NCI-H1105 treated with DMSO at 0.1 percent for 48 hours (cell line): ENCODE measurements at places on chromosomes 1 and 21.

- DNase-seq, result no peak
Measured at GRCh38 chr1:66283622-66284041, 250.3 kb upstream of the SGIP1 start.

GRCh38 chr1:209076688-209077087, 506.8 kb upstream of the CAMK1G start:
- no peak for DNase-seq

GRCh38 chr1:233240371-233240770, 55.2 kb downstream of the PCNX2 start:
- no peak for DNase-seq

DNA sequence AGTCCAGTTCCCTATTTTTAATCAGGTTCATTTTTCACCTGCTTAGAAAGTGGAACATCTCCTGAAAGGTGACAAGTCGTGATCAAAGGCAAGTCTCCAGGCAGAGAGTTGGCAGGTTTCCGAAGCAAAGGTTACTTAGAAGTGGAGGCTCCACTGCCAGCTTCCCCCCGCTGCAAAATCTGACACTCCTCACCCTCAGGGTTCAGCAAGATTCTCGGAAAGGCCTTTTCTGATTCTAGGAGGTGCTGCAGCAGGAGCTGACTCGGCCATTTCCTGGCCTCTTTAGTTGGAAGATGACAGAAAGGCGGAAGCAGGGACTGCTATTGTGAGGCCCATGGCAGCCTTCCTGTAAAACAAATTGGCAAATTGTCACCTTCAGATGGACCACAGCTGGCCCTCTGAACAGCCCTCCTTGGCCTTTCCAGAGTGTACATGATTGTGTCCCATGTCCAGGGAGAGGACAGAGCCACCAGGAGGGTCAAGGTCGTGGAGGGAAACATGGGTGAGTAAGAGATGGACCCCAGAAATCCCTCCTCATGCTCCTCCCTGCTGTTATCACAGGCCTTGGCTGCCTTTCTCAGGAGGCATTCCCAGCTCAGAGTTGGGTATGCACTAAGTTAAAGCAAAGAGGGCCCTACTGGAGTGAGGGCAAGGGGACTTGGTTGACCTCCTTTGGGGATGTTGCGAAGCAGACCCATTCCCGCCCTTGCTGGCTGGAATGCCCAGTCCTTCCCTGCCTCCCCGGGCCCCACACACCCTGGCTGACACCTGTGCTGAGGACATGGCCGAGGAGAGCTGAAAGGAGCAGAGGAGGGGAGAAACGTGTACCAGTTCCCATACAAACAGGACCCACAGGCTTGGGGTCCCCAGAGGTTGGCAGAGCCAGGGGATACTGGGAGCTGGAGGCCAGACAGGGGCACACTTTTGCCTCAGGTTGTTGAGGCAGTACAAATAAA, 115.5 kb upstream of the IRF2BP2 start:
- DNase-seq, result peak; percentile 58

DNA sequence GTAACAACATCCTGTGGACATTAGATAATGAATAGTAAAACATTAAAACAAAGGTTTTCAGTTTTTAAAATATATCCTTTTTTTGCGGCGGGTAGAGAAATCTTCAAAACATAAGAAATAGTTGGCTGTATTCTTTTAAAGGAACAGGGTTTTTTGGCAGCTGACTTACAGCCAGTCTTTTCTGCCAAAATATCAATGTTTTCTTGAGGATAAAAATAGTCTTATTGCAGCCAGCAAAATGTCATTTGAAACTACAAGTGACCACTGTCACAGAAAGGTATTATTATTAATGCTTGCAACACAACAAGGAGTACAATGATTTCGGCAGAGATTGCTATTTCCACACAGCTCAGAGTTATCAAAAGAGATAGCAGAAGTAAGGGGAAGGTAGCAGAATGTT, 21.4 kb downstream of the OLFM3 start:
- DNase-seq, result no peak

GRCh38 chr1:17887661-17888371, 132.7 kb downstream of the ACTL8 start:
- peak; percentile 96 for DNase-seq

GRCh38 chr1:189206617-189207016, 1271.0 kb downstream of the BRINP3 start:
- no peak for DNase-seq

DNA sequence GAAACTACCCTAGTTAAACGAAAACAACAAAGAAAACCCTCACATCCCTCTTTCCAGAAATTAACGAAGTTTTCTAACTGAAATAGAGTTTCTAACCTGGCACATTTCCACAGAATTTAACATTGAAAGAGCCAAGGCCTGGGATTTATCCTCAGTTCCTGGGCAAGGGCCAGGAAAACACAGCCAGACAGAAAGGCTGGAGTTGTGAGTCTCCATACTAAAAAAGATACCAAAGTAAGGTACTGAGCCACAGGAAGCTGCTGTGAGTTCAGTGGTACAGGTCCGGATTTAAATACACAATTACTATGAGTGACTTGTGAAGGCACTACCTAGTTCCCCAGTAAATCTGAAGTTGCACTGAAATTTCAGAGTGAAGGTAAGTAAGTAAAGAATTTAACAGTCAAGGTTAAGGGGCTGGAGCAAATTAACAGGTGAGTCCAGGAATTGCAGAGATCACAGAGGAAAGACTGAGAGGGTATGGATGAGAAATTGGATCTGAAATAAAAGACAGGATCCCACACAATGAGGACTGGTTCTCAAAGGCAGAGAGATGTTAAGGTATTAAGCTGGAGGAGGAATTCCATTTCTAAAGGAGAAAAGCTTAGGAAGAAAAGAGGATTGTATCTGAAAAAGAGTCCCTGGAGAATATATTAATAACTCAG, 905 bp downstream of the LIX1L start:
- no peak for DNase-seq

DNA sequence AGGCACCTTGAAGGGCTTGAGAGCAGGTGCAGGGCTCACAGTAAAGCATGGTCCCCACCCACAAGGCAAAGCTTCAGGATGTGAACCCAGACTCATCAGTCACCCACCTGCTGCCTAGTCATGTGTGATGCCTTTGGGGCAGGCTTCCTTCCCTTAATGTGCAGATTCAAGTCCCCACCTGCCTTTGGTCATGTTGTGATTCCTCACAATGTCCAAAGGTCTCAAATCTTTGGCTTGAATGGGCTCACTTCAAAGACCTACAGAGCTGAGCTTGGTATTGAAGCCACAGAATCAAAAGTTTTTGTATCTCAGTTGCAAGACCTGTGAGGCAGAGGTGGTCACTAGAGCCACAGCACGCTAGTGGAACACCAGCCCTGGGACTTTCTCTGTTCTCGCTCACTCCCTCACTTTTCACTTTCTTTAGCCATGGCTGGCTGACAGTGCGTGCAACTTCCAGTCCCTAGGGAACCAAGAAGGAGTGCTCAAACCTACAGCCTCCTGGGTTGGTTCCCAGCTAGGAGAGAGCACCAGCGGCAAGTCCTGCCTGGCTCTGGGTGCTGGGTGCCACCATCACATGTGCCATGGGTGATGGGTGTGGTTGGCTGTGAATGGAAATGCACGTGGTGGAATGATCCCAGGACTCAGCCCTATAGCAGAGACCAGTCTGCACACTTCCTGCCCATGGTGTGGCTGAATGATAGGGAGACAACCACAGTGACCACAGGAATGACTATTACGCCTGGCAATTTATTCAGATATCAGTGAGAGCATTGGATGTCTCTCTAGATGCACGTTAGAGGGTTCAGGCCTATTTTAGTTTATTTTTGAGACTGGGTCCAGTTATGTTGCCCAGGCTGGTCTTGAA, 26.4 kb upstream of the CLIC6 start:
- no peak for DNase-seq

- no peak for DNase-seq
Measured at GRCh38 chr1:31501505-31501904, 74.8 kb upstream of the TINAGL1 start.

- DNase-seq, result no peak
Measured at GRCh38 chr1:221689138-221689537, 52.8 kb downstream of the DUSP10 start.

DNA sequence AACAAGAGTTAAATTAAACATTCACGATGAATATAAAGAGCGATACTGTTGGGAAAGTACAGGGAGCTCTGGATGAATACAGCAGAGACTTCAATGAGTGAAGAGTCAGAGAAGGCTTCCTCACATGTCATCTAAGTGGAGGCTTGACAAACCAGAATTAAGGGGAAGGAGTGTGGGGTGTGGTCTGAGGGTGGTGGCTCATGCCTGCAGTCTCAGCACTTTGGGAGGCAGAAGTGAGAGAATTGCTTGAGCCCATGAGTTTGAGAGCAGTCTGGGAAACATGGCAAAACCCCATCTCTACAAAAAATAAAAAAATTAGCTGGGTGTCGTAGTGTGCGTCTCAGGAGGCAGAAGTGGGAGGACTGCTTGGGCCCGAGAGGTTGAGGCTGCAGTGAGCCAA, 8.7 kb downstream of the SDHB start:
- DNase-seq, result no peak

GRCh38 chr1:232218955-232219865, 410.7 kb downstream of the SIPA1L2 start:
- no peak for DNase-seq

GRCh38 chr1:204250428-204251030, 36.7 kb upstream of the GOLT1A start:
- no peak for DNase-seq

DNA sequence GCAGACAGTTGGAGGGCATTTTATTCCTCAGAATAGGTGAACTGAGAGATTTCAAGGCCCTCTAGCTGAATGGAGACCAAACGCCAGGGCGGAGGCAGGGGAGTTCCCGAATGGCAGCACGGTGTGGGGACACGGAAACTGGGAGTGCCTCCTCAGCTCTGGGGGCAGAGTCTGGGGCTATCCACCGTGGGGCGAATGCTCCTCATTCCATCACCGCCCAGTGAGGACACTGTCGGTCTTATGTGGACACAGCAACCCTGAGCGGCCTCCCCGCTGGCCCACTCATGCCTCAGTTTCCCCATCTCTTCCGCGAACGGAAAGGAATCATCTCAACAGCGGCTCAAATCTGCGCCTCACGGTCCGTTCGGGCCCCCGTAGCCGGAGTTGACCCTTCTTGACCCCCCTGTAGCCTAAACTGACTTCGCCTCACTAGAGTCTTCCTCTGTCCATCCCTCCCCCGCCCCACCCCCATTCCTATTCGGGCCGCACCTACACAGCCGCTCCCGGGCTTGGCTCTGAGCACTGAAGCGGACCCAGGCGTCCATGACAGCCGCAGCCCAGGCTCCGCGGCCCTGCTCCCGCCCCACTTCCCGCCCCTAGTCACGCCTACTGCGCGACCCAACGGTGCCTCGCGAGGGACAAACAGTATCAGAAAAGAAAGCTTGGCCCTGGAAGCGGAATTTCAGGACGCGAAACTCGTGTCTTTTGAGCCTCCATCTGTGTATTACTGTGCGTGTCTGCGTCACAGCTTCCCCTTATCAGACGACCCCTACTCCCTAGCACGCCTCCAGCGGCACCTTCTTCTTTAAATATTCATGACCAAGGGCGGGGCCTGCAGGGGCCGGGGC, at the start of gene PEX11B:
TSS of gene PEX11B (minus strand) at position 574 of the 848 bp plus-strand sequence. CDS start at position 545, 29 bp downstream.
- DNase-seq, result peak; percentile 84

- DNase-seq, result no peak
Measured at GRCh38 chr21:42706765-42707164, 53.3 kb downstream of the PDE9A start.

DNA sequence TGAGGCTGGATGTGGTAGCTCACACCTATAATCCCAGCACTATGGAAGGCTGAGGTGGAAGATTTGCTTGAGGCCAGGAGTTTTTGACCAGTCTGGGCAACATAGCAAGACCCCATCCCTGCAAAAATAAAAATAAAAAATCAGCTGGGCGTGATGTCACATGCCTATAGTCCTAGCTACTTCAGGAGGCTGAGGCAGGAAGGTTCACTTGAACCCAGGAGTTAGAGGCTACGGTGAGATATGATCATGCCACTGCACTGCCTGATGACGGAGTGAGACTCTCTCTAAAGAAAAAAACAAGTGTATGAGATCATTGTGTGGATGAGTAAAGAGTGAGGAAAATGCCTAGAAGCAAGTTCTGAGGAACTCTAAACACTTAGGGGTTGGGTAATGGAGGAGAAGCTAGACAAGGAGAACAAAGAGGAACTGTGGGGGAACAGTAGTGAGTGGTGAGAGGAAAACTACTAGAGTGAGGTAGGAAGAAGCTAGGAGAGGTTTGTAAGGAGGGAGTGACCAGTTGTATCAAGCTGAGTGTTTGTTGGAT, 17.0 kb downstream of the CLIC4 start:
- DNase-seq, result no peak

DNA sequence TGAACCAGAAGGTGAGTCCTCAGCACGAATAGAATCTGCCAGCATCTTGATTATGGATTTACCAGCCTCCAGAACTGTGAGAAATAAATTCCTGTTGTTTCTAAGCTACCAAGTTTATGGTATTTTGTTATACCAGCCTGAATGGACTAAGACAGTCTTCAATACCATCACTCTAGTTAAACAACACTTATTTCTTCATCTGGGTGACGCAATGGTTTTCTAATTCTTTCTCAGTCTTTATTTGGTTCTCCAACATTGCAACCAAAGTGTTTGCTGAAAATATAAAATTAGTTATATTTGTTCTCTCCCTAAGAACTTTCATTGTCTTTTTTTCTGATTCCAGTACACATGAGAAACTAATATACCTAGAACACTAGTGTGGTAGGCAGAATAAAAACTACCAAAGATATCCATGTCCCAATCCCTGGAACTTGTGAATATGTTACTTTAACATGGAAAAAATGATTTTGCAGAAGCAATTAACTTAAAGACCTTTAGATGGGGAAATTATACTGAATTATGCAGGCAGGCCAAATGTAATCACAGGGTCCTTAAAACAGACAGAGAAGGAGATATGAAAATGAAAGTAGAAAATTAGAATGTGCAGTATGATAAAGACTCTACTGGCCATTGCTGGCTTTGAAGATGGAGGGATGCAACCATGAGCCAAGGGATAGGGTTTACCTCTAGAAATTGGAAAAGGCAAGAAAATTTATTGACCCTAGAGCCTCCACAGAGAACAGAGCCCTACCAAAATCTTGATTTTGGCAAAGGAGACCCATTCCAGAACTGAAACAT, 1115.1 kb downstream of the PLA2G4A start:
- DNase-seq, result no peak

DNA sequence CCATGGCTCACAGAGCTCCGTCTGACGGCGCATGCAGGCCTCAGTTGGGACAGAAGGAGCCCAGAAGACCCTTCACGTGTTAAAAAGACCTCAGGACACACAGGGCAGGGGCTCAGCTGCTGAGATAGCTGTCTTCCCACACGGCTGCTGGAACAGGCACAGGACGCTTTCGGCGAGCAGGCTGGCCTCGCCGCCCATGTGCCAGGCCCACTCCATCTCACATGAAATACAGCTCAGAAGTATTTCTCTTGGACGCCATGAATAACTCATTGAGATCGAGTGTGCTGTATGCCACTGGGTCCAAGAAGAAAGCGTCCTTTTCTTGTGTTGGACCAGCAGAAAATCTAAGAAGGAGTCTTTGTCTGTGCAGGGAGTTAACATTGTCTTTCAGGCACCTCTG, 69.6 kb downstream of the SIM2 start:
- no peak for DNase-seq

DNA sequence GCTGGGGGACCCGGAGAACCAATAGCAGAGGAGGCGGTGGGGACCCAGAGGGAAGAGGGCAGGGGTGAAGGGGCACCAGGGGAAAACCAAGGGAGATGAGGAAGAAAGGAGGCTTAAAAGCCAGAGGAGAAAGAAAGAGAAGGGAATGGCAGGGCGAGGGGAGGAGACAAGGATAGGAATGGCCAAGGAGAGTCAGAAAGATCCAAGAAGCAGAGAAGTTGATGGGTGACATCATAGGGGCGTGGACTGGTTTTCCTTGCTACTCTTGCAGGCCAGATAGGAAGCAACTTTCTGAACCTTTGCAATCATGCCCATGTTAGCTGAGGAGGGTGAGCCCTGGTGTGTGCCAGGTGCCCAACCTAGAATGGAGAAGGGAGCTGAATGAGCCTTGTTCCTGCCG, 5.4 kb downstream of the NPR1 start:
- DNase-seq, result no peak
